ENCODE measurements at places on chromosomes 6 and 20. TPM values are rescaled to one million over a fixed set of nuclear protein-coding genes. Genes with fewer than 3 reads are reported as not detected.
A peak's percentile ranks its signal among the peaks of the same experiment; 100 is the strongest.

NKAPL gene
- not detected for total RNA-seq

TMEM170B gene
- total RNA-seq, result 0.95 TPM

- peak; percentile 72 for DNase-seq
These were observed 494.7 kb upstream of the MARCKS start for GRCh38 chr6:113362301-113363047.

PLN gene
- total RNA-seq, result 0.60 TPM
